ENCODE measurements at places on chromosomes 4 and X. TPM values are rescaled to one million over a fixed set of nuclear protein-coding genes. Genes with fewer than 3 reads are reported as not detected.

IBSP gene
- not detected for total RNA-seq

HTR2C gene
- not detected for total RNA-seq

FAT4 gene
- total RNA-seq, result not detected

SSX1 gene
- total RNA-seq, result not detected

TMPRSS11E gene
- total RNA-seq, result not detected

FGD1 gene
- total RNA-seq, result 0.13 TPM

GPR82 gene
- total RNA-seq, result not detected

TSPAN6 gene
- 9.5 TPM for total RNA-seq

- DNase-seq, result no peak
Observed at GRCh38 chr4:7694324-7694723, 245.3 kb downstream of the AFAP1 start.

- DNase-seq, result no peak
Observed at GRCh38 chr4:168540086-168540485, 43.2 kb downstream of the PALLD start.

DNA sequence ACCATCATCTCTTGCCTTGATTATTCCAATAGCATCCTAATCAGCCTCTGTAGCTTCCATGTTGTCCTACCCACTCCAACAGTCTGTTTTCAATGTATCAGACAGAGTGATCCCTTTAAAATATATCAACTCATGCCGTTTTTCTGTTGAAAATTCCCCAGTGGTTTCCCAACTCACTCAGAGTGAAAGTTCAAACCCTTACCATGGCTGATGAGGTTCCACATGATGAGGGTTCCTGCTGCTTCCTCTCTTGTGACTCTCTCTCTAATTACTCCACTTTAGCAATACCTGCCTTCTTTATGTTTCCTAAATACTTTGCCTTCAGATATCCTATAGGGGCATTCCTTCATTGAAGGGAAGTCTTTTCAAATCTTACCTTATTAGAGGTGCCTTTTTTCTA lies 334.7 kb downstream of the PPP1R2C start:
- DNase-seq, result no peak

DNA sequence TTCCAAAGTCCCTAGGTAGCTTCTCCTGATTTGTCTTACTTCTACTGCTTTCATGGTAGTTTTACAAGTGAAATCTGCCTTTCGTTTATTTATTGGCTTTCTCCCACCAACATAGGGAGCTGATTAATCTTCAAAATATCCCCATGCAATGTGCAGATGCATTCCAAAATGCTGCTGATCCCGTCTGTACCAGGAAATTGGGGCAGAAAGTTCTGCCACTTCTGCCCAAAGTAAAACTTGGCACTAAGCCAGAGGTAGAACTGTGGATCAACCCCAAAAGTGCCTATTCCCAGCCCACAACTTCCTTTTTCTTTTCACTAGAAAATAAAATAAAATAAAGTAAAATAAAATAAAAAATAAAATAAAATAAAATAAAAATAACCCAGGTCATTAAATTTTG lies 47.3 kb upstream of the PPARGC1A start:
- DNase-seq, result no peak

- DNase-seq, result no peak
Observed at GRCh38 chrX:16039363-16039762, 84.0 kb upstream of the GRPR start.

GRCh38 chr4:54001668-54002365 lies 62.6 kb downstream of the CHIC2 start:
- DNase-seq, result no peak

- no peak for DNase-seq
Observed at GRCh38 chr4:138392751-138393308, 150.7 kb upstream of the SLC7A11 start.

DNA sequence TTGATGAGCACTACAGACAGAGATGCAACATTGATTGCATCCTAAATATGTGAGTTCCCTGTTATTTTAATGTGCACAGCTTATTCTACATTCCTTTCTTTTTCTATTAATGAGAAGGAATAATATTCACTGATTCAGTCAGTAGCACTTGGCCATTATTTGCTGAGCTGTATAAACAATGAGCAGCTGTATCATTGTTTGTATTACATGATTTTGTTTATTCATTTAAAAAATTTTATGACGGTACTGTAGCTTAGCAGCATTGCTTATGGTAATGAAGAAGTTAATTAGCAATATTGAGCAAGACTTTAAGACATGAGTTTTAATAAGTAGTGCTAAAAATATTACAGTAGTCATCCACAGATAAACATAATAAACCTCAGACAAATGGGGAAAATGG lies 582.0 kb downstream of the ADGRL3 start:
- no peak for DNase-seq

DNA sequence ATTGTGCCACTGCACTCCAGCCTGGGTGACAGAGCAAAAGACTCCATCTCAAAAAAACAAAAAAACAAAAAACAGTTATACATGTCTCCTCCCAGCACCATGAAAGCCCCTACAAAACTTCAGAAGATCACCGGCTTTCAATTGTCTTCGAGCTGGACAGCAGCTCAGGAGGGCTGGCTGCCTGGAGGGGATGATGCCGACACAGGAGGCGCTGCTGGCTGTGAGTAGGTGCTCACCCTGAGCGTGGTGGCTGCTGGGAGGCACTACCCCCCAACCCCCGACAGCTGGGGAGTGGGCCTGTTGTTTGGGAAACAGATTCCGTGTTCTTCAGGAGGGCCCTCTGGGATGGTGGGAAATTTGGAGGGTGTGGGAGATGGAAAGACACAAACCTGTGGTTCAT lies 6.9 kb upstream of the ELF4 start:
- DNase-seq, result no peak

- no peak for DNase-seq
Observed at GRCh38 chrX:15882704-15883539, 28.3 kb upstream of the AP1S2 start.

- no peak for DNase-seq
Observed at GRCh38 chr4:138602664-138603063, 360.5 kb upstream of the SLC7A11 start.

- no peak for DNase-seq
Observed at GRCh38 chr4:3321295-3321889, 28.6 kb downstream of the RGS12 start.

DNA sequence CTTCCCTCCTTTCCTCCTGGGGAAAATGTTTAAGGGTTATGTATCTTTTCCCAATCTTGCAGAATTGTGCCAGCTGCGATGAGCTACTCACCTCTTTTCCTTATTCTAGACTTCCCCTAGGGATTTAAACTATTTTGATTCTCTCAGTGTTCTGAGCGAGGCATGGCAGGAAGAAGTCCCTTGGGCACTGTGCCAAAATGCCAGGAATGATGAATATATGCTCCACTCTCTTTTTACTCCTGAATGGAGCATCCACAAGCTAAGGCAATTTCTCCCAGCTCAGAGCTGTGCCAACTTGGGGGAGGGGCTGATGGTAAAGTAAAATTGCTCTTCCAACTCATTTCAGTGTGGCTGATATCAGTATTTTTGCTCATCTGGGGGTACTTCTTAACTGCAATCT lies 4.0 kb upstream of the C4orf17 start:
- DNase-seq, result no peak

- DNase-seq, result no peak
Observed at GRCh38 chr4:43875655-43876054, 573.0 kb downstream of the KCTD8 start.

DNA sequence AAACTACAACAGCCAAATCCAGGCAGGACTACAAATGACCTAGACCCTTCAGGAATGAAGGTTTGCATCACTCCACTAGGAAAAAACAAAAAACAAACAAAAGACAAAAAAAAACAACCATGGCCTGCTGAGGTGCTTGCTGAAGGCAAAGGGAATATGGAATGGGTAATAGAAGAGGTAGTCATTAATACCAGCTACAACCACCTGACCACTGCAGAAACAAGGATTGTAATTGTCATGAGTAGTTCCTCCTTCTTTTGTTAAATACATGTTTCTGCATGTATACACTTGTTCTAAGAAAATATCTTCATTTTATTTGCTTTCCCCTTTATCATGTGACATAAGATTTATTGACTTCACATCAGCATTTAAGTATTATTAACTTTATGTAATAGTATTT lies 409.8 kb upstream of the GRID2 start:
- no peak for DNase-seq

GRCh38 chr4:116016201-116016600 lies 902.8 kb upstream of the NDST4 start:
- peak; percentile 81 for DNase-seq

DNA sequence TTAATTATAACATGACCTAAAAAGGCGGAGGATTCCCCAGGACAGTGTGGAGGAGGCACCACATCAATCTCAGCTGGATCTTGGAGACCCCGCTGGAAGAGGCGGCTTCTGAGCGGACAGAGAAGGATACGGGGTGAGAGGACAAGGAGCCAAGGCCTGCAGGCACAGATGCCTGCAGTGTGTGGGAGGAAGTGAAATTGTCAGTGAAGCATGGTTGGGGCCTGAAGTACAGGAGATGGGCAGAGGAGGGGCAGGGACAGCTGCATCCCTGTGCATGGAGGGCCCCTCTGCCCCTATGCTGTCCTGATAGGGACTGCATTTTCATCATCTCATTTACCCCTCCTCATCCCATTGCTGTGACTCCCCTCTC lies 1.7 kb upstream of the SLC2A9 start:
- no peak for DNase-seq

DNA sequence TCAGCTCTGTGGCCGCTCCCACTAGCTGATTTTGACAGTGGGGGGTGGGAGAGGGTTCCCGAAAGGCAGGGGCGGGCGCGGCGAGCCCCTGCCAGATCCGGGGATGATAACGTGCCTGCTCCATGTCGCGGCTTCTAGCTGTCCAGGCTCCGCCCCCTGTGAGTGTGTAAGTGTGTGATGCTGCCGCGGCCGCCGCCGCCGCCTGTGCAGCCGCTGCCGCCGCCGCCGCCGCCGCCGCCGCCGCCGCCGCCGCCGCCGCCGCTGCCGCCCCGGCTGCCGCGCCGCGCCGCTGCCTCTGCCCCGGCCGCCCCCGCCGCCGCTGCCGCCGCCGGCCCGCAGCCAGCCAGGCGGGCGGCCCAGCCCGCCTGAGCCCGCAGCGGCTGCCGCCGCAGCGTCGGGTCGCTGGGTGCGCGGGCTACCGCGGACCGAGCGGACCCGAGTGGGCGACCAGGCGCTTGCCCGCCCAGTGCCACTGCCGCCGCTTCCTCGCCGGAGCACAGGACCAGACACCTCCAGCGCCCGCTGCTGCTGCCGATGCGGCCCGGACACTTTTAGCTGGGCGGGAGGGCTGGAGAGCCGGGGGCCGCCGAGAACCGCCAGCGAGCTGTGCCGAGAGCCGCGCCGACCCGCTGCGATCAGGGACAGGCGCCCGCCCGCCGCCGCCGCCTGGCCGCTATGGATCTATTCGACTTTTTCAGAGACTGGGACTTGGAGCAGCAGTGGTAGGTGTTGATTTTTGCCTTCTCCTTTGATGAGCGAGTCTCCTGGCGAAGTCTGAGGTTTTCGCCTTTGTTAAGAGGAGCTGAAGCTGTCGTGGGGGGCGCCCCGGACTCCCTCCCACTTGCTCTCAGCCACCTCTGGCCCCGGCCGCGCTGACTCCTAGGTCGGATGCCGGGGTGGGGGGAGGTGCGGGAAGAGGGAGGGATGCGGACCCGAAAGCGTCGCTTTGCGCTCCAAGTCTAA lies at the start of gene AFF2:
TSS of gene AFF2 (plus strand) at position 195 of the 963 bp plus-strand sequence. CDS start at position 676, 481 bp downstream.
- no peak for DNase-seq

DNA sequence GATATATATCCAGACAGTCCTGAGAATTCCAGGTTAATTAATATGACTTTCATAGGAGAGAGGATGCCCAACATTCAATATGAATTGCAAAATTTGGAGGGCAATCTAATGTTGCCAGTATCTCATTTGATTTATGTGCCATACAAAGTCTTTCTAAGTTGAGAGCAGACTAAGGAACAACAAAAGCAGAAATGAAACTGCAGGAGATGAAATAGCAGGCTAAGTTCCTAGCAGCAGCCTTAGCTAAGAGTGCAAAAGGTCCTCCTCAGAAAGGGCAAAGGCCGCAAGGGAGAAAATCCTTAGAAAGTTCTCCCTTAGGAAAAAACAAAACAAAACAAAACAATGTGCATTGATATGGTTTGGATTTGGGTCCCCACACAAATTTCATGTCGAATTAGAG lies 602.9 kb upstream of the HTR2C start:
- no peak for DNase-seq

DNA sequence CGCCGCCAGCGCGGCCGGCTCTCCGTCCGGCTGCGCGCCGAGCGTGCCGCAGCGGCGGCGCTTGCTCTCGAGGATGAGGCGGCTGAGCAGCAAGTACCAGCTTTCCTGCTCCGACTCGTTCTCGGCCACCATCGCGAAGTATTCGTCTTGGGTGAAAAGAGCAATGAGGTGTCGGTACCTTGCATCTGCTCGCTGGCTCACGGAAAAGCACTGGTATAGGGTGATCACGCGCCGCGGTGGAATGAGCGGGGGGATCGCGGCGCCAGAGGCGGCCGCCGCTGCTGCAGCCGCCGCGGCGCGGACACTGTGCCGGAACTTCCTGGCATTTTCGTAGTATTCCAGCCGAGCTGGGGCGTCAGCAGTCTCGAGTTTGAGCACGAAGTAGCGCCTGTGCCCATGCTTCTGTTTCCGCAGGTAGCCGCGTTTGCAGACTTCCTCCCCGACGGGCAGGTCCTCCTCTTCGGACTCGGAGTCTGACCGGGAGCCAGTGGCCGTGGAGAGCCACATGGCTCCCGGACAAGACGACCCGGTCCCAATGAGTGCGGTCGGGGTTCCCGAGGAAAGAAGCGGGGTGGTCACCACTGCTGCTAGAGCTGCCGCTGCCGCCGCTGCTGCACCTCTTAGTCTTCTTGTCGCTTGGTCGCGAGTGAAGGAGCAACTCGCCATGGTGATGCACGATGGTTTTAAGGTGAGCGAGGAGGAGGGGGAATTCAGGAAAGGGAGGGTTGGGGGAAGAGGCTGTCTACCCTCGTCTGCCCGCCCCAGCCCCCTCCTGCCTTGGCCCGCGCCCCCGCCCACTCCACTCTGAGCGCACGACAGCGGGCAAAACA lies 469 bp downstream of the IRS4 start:
- no peak for DNase-seq

DNA sequence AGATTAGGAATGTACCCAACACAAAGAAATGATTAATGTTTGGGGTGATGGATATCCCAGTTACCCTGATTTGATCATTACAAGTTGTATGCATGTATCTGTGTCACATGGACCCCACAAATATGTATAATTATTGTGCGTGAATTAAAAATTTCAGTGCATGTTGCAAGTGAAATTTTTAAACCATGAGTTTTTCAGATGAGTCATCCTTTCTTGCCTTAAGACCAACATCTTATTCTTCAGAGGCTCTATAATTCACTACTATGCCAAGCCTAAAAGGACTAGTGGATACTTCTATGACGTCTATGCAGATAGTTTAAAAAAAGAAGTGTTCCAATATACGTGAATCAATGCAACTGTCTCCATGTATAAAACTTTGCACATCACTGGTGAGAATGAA lies 113.0 kb upstream of the SH3RF1 start:
- DNase-seq, result no peak

GRCh38 chrX:113124693-113125092 lies 284.1 kb upstream of the AMOT start:
- DNase-seq, result no peak

GRCh38 chr4:54090804-54091623 lies 8.9 kb upstream of the GSX2 start:
- peak; percentile 29 for DNase-seq

- no peak for DNase-seq
Observed at GRCh38 chr4:153138736-153139135, 65.5 kb upstream of the TRIM2 start.

Measured in HT-29 (cell line).